Heart left ventricle (tissue), 16 donors: ENCODE measurements at places on chromosomes 3 and 15. TPM values are rescaled to one million over a fixed set of nuclear protein-coding genes. Genes with fewer than 3 reads are reported as not detected.

CCR3 gene
- total RNA-seq: not detected

ANKRD34C gene
- 0.09 TPM for total RNA-seq

LDHAL6B gene
- total RNA-seq: not detected

GALNT15 gene
- 5.3 TPM for total RNA-seq

CAV3 gene
- 17.4 TPM for total RNA-seq

CHST14 gene
- total RNA-seq: 6.4 TPM

GRCh38 chr15:64521201-64521600, 60.8 kb downstream of the ZNF609 start:
- no peak for DNase-seq

DNA sequence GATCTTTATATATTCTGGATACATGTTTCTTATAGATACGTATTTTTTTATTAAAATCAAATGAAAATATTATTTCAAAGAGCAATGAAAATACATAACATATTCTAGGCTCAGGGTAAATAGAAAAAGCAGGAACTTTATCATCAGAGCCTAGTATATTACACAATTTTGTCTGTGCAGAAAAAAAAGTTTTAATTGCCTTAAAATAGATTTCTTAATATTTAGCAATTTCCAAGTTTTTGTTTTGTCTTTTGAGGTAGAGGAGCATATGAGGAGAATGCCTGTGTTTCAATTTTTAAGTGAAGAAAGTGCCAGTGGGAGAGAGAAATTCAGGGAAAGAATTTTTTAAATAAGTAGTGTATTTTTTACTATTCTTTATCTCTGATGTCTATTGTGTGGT, 10.5 kb downstream of the CAPN7 start:
- DNase-seq: no peak

GRCh38 chr3:82259994-82260393, 498.5 kb upstream of the GBE1 start:
- DNase-seq: no peak

DNA sequence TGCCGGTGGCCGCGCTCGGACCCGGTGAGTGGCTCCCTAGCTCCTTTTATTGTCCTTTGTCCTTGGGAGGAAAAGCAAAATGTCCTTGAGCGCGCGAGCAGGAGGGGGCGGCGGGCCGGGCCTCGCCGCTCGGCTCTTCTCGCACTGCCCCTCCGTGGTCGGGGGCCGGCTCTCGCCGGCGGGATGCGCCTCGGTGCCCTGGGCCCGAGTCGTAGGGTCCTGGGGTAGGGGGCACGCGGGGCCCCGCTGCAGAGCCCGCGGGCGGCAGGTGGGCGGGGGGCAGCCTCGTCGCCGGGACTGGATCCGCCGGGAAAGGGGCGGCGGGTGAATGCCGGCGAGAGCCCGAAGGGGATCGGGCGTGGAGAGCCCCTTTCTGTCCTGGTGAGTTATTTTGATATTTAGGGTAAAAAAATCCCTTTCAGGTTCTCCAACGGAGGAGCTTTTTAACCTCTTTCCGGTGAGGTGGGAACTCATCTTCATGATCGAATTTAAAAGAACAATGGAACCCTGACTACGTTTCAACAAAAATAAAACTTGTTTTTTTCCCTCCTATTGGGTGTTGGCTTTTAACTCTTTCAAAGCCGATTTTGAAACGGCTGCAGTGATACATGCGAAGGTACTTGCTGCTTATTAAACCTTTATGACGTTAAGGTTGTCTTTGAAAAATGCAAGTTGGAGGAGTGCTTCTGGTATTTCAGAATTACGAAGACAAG, 16.8 kb upstream of the CHD2 start:
- peak; percentile 34 for DNase-seq

DNA sequence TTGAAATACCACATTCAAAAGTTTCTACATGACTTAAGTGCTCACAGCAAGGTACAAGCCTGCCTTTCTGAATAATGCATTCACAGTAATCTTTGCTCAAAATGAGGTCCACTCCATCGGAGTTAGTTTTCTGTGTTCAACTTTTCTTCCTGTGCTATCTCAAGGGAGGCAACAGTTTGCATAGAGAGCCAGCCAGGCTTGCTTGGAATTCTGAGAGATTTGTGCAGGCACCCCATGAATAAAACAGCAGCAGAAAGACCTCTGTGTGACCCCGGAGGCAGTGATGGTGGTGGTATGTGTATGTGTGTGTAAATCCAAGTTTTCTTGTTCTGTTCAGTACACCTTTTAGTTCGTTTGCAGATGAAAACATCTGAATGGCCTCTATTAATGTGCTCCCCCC, 124.0 kb downstream of the ADAMTS9 start:
- DNase-seq: no peak

DNA sequence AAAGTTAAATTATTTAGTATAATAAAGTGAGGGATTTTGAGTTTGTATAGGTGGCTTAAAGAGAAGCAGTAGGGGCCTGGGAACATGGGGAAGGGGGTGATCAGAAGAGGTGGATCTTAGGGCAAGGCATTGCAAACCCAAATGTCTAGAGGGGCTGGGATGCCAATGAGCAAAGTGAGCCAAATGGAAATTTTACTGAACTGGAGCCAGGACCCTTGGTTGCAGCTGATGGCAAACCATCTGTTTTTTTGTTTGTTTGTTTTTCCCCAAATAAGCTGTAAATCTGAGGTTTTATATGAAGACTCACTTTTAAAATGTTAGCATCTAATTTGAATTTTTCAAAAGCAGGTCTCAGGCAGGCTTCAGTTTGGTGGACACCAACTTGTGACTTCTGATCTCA, 14.8 kb upstream of the PARP14 start:
- DNase-seq: no peak

GRCh38 chr3:112602217-112602838, 38.6 kb downstream of the CCDC80 start:
- DNase-seq: no peak

GRCh38 chr3:185397676-185398075, 34.7 kb downstream of the MAP3K13 start:
- no peak for DNase-seq

DNA sequence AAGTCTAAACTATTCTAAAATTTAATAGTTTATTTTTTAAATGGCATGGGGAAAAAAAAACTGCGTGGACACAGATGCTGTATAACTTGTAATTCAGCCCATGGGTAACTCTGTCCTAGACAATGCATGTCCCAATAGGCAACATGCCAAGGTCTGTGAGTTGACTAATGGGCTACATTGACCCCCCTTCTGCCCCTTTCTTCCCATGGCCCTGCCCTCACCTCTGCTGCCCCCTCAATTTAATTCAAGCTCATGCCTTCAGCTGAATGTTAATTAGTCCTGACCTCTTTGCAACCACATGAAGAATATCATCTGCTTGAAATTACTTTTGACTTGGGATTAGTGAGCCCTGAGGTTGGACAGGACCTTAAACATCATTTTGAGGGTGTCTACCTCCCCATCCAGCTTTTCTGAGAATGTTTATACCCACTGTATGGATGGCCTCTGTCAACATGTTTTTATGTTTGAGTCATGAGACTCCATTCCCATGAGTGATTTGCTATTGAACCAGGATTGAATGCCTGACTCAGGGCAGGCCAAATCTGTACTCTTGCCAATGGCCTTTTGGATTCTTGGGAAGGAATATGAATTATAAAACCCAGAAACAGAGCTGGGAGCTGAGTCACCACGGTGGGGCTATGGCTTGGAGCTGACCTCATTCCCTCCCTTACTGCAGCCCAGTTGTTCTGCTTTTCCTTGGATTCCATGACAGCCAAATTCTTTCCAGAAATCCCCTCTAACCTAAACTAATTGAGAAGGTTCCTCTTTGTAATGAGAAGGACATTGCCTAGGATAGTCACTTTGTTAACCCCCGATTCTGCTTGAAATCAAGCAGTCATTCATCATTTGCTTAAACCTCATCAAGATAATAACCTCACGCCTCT, 33.5 kb upstream of the PDE8A start:
- peak; percentile 31 for DNase-seq

DNA sequence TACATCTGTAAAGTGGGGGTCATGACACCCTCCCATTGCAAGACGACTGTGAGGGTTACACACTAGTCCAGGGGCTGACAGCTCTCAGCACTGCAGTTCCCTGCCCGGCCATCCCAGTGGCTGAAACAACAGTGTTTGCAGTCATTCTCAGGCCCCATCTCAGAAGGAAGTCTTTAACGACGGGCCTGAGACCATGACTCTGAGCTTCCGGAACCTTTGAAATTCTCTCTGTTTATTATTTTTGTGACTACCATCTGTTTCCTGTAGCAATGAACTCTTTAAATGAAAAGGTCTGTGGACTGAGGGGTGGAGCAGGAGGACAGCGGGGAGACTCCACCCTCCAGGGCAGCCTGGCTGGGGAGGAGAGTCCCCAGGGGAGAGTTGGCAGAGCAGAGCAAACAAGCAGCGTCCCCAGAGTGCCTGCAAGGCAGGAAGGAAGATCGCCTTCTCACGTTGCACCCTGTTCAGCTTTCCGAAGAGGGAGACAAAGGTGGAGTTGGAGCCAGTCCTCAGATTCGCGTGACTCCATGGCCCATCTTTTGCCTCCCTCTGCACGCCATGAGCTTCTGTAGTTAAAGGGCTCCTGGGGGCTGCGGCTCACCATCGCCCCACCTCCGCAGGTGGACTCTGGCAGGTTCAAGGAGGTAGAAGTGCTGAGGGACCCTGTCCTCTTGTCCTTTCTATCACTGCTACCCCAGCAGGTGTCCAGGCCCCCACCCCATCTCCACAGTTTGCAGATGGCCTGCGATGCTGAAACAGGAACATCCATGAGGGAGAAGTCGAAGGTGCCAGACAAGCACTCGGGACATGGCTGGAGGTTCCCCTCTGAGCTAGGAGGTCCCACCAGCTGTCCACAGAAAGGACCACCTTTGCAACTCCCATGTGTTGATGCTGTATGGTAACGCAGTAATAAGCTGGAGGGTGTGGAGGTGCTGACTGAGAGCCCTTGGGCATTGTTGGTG, 525.8 kb upstream of the PROK2 start:
- DNase-seq: peak; percentile 48

DNA sequence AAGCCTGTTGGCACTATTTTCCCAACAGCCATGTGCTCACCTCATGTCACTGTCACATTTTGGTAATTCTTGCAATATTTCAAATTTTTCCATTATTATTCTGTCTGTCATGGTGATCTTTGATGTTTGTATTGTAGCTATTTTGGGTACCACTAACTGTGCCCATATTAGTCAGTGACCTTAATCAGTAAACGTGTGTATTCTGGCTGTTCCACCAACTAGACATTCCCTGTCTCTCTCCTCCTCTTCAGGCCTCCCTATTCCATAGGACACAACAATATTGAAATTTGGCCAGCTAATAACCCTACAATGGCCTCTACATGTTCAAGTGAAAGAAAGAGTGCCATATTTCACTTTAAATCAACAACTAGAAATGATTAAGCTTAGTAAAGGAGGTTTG, 88.6 kb downstream of the OPA1 start:
- DNase-seq: no peak

GRCh38 chr3:167306319-167306718, 73.8 kb downstream of the ZBBX start:
- DNase-seq: no peak

GRCh38 chr3:66603151-66603611, 102.4 kb upstream of the LRIG1 start:
- DNase-seq: no peak

- no peak for DNase-seq
These were observed 39.7 kb downstream of the NBEAL2 start for GRCh38 chr3:47019201-47019600.

GRCh38 chr3:189899186-189899585, 221.5 kb downstream of the P3H2 start:
- no peak for DNase-seq
